Activated naive CD4-positive, alpha-beta T cell treated with anti-CD3 and anti-CD28 coated beads for 36 hours (primary cell): ENCODE measurements at places on chromosomes 12 and 14.

DNA sequence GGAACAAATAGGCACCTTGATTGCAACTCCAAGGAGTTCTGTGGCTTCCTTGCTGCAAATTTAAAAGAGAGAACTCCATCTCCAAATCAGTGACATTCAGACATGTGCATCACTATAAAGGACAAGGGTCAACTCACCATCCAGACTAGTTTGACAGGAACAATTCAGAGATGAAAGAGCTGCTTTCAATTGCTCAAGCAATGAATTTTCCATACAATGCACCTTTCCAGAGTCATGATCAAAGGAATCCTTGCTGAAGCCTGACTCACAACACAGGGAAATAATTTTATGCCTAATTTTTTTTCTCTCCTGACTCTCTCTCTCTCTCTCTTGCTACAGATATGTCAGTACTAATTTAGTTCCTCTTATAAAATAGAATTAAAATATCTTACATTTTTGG lies 380.5 kb upstream of the GARIN6 start:
- no peak for DNase-seq

GRCh38 chr12:6968426-6968825 lies 2.0 kb downstream of the PHB2 start:
- no peak for DNase-seq

DNA sequence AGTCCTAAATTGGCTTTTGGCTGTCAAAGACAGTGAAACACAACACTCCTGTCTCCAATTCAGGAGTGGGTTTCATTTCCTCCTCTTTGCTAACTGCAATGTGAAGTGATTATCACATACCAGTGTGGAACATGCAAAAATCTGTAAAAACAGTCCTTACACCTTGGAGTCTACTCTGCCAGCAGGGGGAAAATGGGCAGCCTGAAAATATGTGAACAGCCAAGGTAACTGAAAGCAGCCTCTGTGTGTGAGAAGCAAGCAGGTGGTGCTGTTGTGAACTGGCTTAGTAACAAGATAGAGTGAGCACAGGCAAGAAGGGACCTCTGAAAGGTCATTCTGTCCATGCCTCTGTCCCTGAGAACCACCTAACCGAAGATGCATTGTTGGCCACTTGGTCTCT lies 6.0 kb downstream of the PRMT8 start:
- DNase-seq, result no peak

GRCh38 chr14:34051966-34052657 lies 101.2 kb upstream of the EGLN3 start:
- DNase-seq, result no peak

GRCh38 chr14:91968280-91968679 lies 20.8 kb upstream of the FBLN5 start:
- DNase-seq, result peak; percentile 51

GRCh38 chr14:58465421-58465820 lies 37.9 kb downstream of the KIAA0586 start:
- DNase-seq, result no peak

GRCh38 chr12:53174881-53175491 lies 5.5 kb upstream of the ZNF740 start:
- DNase-seq, result no peak

DNA sequence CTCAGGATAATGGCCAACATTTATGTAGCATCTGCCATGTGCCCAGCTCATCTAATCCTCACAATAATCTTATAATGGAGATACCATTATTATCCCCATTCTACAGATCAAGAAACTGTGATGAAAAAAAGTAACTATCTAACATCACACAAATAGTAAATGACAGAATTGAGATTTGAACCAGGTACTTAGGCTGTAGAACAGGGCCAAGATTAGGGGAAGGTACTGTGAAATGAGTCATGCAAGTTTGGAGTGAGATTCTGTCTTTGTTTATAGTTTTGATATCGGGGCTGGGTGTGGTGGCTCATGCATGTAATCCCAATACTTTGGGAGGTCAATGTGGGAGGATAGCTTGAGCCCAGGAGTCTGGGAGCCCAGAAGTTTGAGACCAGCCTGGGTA lies 1.3 kb upstream of the GNPTAB start:
- DNase-seq, result no peak

DNA sequence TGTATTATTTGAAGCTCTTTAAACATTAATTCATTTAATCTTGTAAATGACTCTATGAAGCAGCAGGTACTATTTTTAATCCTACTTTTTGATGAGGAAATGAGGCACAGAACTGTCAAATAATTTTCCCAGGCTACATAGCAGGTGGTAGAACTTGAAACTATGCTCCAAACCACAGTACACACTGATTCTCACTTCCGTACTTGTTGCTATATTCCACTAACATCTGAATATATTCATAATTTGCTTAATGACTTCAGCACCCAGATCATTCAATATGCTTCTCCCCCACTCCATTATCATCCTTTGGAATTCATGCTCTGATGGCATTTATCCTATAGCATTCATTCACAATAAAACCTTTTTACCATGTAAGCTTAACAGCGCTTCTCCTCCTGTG lies 4.9 kb downstream of the ERGIC2 start:
- no peak for DNase-seq
